ENCODE measurements at places on chromosomes 5 and 9.
A peak's percentile ranks its signal among the peaks of the same experiment; 100 is the strongest.

DNA sequence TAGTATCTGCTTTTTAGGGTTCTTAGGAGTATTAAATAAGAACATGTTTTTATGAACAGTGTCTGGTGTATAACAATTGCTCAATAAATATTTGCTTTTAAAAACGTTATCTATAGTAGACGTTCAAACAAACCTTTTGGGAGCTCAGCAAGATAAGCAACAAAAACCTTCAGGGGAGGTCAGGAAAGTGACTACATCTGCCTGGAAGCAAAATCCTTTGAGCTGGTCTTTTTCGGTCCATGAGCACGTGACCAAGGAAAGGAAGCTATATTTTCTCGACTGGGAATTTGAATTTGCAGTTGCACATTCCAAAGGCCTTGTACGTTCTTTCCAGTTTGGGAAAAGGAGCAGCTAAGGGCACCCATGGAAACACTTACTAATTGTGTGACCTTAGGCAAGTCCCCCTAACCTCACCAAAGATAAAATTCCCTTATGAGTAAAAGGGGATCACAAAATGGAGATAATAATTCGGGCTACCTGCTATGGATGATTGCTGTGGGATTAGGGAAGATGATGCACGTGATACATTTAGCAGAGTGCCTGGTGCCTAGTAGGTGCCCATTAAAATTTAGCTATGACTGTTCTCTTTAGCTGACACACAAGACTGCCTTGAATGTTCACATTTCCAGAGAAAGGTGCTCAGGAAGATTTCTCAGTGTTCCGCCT is 45.4 kb downstream of the PTTG1 start:
- DNase-seq, result no peak

DNA sequence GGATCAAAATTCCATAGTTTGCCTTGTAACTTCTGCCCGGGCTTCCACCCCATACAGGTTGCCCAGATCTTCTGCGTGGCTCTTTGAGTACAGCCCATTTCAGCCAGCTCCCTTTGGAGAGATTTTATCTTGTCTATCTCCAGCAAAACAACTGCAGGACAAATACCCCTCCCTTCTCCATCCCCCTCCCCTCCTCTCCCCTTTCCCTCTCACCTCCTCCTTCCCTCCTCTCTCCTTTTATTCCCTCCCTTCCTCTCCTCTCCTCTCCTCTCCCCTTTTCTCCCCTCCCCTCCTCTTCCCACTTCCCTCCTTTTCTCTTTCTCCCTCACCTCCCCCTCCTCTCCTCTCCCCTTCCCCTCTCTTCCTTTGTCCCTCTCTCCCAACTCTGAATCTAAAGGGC is 58.2 kb downstream of the COL15A1 start:
- DNase-seq, result no peak

- DNase-seq, result no peak
Observed at GRCh38 chr5:134447815-134448520, 36.3 kb upstream of the CDKN2AIPNL start.

GRCh38 chr5:95565280-95565920 is 10.5 kb downstream of the ARSK start:
- no peak for DNase-seq

DNA sequence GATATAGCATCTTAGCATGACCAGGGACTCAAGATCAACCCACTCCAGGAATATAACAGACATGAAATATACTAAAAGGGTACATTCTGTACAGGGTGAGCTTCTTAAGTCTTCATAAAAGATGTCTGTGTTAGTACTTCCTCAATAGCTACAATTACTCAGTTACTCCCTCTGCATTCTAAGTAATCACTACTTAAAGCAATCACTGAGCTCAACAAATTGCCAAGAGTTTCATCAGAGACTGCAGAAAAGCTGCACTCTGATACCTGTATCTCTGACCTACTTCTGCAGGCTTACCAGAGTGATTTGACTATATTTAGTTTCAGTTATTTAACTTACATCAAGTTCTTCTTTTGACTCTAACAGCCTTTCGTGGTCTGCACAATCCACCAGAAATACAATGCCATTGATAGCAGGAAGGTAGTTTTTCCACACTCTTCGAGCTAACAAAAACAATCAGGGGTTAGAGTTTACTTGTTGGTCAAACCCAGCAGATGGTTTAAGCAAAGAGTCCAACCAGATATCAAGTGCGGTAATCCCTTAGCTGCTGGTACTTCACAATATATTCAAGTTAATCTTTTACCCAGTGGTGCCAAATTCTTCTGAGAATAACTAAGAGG is 23.3 kb downstream of the SAR1B start:
- DNase-seq, result peak; percentile 13

All from stimulated activated CD4-positive, alpha-beta T cell treated with anti-CD3 and anti-CD28 coated beads, Interleukin-1b, Interleukin-23, amount 100 ng/mL, for 48 hours (primary cell).